ENCODE measurements at places on chromosomes 5 and 9. TPM values are rescaled to one million over a fixed set of nuclear protein-coding genes. Genes with fewer than 3 reads are reported as not detected.

GRCh38 chr9:137116728-137117127 is 2.2 kb upstream of the DPP7 start:
- H3K4me3 ChIP-seq, result no peak overlapping the region
- no peaks in the 10 kb centered on the region for H3K36me3 ChIP-seq
- H3K27ac ChIP-seq, result no peak overlapping the region
- H3K4me1 ChIP-seq, result 0 out of 2 replicates have a peak, but pooled peaks cover 5% of the 10 kb centered on the region
- no peak for DNase-seq
- H3K27me3 ChIP-seq, result no peaks in the 10 kb centered on the region

- no peak overlapping the region for H3K4me3 ChIP-seq
- no peaks in the 10 kb centered on the region for H3K36me3 ChIP-seq
These were observed 24.9 kb downstream of the SNX24 start for GRCh38 chr5:122870219-122870856.

The RANBP17 gene
- total RNA-seq, result 6.0 TPM

The ERCC8 gene
- total RNA-seq, result 2.6 TPM

The CER1 gene
- not detected for total RNA-seq

Data from PC-3 (cell line).